ENCODE measurements at places on chromosomes 13 and 19.

DNA sequence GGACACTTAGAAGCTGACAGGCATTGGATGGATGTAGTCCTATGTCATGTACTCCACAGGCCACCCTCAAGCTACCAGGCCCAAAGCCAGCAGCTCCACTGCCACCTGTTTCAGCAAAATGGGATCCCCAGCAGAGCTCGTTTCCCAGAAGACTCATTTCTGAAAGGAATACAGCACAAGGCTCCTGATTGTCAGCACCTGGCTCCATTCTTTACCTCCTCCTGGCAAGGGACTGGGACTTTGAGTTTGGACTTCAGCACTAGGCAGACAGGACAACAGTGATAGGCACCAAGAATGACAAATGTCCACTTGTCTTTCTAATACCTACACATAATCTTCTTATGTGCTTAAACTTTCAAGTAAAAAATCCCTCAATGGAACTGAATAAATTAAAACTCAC is 150.4 kb upstream of the RXFP2 start:
- DNase-seq, result no peak

- DNase-seq, result no peak
Observed at GRCh38 chr13:97884707-97885468, 68.6 kb upstream of the IPO5 start.

GRCh38 chr19:28103921-28104320 is 1109.0 kb downstream of the UQCRFS1 start:
- DNase-seq, result no peak

- DNase-seq, result no peak
Observed at GRCh38 chr13:46104868-46105267, at the start of gene CPB2. TSS of gene CPB2 (minus strand) at chr13:46105033. CDS start at chr13:46105009, 24 bp downstream.

GRCh38 chr19:13398780-13399726 is 107.2 kb downstream of the CACNA1A start:
- DNase-seq, result no peak

DNA sequence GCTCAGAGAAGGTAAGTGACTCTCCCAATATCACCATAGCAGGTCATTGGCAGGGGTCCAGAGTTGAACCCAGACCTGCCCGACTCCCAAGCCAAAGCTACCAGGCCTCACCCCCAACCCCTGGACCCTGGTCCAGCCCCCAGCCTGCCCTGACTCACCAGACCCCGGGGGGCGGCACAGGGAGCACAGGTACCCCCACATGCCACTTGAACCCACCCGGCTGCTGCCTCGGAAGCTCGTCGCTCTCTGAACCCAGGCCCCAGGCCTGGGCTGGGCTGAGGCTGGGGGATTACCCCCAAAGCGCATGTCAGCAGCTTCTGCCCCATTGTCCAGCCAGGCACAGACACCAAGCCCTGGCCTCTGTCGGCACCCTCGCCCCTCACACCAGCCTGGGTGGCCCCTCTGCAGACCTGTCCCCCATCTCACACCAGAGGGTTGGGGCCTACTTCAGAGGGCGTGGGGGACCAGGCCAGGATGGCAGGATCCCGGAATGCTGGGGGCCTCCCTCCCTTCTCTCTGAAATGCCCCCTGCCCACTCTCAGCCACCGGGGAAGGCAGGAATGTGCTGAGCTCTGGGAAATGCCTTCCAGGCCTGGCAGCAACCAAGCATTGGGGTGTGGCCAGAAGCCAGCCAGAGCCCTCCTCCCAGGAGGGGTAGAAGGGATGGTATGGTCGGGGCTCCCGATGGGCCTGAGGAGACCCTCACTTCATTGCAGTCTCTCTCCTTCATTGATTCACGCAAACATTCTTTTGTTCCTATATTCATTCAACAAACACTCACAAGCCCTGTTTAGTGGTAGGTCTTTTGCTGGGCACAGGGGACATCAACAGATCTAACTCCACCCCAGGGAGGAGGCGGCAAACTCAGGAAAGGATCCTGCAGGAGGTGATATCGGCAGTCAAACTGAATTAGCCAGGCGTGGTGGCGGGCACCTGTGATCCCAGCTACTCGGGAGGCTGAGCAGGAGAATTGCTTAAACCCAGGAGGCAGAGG is 1.7 kb upstream of the PRX start:
- no peak for DNase-seq

DNA sequence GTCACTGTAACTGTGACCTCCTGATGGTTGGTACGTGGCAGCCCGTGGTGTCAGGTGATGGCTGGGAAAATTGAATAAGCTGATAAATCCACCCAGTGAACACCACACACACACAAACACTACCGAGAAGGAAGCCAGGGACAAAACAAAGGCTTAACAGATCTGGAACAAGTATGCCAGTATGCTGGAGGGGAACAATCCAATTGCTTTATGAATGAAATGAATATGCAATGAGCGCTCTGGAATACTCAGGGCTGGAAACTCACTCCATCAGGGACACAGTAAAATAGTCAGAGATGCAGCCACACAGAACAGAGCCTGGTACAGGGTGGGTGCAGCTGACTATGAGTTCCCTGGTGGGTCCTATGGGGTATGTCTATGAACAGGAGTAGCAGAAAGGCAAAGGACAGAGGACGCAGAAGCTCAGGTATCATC is 16.7 kb downstream of the TMTC4 start:
- no peak for DNase-seq

DNA sequence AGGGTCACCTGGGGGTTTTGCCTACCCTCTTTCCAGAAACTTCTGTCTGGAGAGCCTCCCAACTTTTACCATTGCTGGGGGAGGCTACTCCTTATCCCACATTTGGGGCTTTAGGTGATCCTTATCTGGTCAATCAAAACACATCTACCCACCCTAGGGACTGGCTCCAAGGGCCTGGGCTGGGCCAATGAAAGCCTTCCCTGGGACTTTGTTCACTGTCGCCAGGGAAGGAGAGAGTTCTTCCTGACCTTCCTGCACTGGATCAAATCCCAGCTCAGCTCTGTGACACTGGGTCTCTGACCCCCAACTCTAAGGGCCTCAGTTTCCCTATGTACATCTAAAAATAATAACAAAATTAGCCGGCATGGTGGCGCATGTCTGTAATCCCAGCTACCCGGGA is 11.1 kb downstream of the DOCK6 start:
- DNase-seq, result no peak

DNA sequence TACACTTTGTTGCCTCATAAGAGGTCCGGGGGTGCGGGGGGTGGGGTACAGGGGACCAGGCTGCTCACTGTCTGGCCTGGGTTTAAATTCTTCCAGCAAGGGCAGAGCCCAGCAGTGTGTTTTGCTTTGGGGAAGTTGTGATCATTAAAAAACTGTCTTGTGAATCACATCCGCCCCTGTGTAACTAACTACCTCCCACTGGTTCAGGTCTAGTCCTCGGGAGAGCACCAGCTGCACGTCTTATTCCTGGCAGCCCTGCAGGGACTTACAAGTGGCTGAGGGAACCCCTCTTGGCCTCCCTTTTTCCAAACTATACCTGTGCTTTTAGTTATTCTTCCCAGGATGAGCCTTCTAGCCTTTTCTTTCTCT is 127.5 kb downstream of the SIPA1L3 start:
- DNase-seq, result no peak

Data from NCI-H748 treated with DMSO at 0.1 percent for 48 hours (cell line).